Fibroblast of skin of right biceps (primary cell): ENCODE measurements at places on chromosomes 2 and 18.

DNA sequence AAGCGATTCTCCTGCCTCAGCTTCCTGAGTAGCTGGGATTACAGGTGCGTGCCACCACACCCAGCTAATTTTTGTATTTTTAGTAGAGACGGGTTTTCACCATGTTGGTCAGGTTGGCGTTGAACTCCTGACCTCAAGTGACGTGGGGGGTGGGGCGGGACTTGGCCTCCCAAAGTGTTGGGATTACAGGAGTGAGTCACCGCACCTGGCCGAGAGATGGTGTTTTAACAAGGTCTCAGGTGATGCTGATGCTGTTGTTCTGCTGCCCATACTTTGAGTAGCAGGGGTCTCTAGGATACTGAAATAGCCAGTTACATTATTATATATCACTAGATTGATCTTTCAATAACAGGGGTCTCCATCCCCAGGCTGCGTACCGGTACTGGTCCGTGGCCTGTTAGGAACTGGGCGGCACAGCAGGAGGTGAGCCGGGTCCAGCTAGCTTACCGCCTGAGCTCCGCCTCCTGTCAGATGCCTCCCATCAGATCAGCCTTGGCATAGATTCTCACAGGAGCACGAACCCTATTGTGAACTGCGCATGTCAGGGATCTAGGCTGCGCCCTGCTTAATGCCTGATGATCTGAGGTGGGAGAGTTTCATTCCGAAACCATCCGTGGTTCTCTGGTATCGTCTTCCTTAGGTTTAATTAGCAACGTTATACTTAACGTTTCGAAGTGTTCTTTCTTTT lies 48.3 kb upstream of the SLC38A11 start:
- no peak for DNase-seq

DNA sequence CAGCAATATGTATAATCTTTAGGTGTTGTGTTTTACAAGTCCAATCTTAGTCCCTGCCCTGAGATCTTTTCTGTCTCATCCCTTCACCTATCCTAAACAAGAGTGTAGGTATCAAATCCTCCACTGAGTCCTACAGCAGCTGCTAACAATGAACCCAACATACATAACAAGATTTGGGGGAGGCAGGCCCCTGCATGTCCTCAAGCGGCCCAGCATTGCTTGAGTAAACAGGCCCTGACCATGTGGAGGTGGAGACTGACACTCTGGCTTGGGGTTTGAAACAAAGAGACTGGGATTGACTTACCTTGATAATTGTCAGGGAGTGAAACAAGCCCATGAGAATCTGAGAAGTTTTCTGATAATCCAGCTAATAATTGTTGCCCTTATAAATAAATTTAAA lies 213.4 kb downstream of the STK39 start:
- no peak for DNase-seq

DNA sequence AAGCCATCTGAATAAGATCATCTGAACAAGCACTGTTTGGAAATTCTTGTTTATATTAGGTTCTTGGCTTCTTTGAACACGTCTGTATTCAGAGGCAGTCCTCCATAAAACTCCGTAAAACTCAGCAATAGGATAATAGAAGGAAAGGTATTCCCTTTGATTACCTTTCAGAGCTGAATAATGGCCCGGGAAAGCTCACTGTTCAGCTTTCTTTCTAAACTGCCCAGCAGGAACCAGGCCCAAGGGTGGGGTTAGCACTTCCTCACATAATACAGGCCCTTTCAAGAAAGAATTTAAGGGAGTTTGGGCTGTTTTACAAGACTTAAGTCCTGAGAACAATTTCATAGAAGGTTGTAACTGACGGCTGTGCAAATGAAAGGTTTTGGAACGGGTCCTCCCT lies 72.2 kb upstream of the PHLPP1 start:
- no peak for DNase-seq

DNA sequence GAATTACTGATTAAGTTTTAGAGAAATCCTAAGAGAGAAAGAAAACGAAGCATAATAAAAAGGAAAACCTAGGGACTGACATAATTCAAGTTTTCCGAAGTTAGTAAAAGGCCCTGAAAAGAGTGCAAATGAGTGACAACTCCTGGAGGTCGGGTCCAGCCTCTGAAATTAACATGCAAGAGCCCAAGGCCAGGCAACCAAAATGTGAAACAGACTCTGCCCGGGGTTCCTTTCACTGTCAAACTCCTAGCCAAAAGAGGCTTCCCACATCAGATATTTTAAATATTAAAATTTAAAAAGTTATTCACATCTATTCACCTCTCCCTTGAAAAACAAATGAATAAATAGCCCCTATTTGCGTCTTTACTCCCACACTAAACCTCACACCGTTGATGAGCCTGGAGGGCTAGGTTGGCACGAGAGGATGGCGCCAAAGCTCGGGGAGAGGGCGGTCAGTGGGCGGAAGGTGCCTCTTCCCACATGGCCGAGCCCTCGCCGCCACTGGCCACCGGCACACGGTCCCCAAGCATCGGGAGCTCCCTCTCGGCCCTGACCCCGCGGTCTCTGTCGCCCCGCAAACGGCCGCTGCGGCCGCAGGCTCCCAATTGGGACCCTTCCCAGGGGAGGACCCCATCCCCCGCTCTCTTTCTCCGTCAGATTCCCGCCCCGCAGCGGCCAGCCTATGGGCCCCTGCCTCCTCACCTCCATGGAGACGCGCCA lies 630 bp downstream of the PPM1G start:
- no peak for DNase-seq

DNA sequence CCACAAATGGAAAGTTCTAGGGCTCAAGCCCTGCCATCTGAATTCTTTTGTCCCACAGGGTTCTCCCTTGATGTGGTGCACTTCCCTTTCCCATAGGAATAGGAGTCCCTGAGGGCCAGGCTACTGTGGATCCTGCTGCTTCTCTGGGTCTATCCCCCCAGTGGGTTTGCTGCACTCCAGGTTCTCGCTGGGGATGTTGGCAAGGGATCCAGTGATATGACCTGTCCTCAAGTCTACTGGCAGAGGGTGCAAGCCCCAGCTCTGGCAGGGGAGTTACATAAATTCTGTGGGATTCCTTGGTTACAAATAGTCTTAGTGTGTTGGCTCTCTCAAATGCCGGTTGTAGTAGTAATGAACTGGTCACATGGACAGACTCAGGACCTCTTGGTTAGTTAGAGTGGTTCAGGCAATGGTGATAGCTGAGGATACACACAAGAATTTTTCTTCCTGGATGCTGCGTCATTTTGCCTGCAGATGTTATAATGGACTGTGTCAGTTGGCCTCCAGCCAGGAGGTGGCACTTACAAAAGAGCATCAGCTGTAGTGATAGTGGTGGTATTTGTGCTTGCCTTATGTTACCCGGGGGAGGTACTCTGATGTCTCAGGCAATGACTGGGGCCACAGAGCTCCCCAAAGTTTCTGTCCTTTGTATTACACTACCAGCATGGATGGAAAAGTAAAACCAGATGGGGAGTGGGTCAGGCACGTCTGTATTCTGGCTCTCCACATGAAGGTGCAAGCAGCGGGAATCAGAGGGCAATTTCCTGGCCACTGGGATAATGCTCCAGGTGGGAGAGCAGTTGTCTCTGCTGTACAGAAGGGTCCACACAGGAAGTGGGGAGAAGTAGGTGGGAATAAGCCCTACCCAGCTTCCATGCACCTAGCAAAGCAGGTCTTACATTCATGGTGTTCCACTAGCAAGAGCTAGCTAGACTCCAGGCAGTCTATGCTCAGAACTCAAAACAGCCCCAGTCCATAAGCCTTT lies 267.9 kb downstream of the SOX11 start:
- peak; percentile 38 for DNase-seq

DNA sequence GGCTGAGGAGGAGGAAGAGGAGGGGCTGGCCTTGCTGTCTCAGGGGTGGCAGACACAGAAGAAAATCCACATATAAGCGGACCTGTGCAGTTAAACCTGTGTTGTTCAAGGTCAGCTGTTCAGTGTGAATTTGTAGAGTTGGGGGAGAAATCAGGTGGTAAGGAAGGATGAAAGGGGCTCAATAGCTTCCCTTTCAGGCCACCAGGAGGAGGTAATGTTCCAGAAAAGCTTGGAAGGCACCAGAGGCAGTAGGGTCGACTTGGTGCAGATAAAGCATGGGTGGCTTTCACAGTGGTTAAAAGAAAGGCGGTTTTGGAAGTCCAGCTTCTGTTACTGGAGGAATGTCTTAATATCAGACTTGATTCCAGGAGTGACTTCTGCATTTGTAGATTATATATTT lies 167.4 kb downstream of the THSD7B start:
- DNase-seq: peak; percentile 1

DNA sequence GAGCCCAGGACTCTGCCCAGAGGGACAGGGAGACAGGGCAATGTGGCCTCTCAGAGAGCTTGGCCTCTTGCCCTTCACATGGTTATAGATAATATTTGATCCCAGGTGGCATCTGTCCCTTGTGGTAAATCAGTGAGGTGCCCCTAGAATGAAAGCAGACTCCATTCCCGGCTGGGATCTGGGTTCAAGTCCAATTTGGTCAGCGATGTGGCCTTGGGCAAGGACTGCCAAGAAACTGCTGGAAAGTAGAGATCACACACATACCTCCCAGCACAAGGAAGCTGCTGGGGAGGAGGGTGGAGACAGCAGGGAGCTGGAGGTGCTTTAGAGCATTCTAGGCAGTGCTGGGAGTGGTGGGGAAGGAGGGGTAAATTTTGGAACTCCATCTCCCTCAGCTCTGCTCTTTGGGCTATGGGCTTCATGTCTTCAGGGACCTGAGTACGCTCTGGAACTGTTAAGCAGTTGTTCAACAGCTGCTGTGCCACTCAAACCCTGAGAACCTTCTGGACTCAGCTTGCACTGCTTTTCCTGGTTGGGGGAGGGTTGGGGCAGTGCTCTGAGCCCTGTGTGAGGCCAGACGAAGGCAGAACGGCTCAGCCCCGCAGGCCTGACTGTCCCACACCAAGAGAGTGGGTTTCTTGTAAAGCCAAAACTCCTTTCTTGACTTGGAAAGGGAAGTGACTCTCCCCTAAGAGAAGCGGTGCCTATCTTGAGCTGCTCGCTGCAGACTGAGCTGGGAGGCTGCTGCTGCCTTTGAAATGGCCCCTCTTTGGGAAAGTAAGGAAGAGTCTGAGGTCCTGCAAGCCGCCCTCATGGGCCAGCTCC lies 23.0 kb downstream of the INPP5D start:
- DNase-seq: no peak

GRCh38 chr2:45301307-45302277 lies 292.3 kb upstream of the SIX2 start:
- DNase-seq: no peak

DNA sequence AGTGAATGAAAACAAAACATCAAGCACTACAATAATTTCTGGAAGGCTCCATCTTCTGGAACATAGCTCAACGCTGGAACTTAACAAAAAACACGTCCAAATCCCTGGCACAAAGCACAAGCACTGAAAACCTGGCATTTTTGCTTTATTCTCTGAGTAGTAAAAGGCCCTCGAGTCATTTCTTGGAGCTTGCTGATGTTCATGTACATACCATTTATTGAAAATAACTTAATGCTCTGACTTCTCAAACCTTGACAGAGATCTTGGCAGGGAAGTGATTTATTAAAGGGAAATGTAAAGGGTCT lies 76.5 kb upstream of the STK17B start:
- no peak for DNase-seq

DNA sequence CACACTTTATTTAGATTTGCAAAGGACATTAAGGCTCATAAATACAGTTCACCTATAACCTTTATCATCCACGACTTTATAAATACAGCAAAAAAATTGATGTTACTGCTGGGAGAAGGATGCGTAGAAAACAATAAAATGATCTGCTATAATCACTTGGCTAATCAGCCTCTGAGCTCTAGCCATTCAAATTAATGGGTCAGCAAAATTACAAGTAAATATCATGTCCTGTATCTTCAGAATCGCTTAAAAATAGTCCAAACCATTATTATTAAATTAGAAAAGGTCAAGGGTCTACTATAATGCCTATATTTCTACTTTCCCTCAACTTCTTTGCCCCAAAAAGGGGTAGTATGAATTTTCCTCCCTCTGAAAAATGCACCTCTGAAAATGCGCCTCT lies 40.3 kb downstream of the OLA1 start:
- no peak for DNase-seq

- no peak for DNase-seq
Measured at GRCh38 chr2:96601382-96602292, 36.5 kb downstream of the KANSL3 start.

GRCh38 chr18:42534313-42534712 lies 579.3 kb downstream of the PIK3C3 start:
- DNase-seq: no peak

DNA sequence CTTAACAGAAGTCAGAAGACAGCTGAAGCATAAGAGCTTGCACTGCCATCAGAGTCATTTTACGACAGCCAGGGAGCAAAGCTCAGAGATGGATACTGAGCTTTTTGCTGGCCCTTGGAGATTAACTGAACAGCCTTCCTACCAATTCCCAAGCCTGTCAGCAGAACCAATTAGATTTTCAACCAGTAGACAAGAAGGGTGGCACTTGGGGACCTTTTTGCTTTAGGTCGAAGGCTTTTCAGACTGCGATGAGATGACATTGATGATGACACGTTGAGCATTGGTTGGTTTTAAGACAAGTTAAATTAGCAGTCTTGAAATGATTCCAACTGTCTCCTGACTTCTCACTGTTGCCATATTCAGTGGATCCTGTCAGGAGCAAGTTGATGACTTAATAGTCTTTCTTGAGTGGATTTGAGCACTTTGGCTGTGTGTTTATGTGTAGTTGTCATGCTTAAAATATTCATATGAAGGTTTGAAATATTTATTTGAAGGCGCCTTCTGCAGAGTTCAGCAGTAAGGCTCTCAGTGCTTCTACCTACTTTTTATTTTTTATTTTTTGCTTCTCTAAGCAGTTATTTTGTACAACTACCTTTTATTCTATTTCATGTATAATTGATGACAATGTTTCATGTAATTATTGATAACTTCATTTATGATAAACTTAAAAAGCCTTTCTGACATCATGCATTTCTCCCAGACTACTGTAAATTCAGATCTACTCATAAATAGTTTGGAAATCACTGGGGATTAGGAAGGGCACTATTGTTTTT lies 256.7 kb downstream of the CAMKMT start:
- no peak for DNase-seq

GRCh38 chr2:61995065-61995464 lies 89.6 kb downstream of the COMMD1 start:
- DNase-seq: no peak

- DNase-seq: peak; percentile 15
Measured at GRCh38 chr18:46466234-46467160, 190.5 kb downstream of the LOXHD1 start.

DNA sequence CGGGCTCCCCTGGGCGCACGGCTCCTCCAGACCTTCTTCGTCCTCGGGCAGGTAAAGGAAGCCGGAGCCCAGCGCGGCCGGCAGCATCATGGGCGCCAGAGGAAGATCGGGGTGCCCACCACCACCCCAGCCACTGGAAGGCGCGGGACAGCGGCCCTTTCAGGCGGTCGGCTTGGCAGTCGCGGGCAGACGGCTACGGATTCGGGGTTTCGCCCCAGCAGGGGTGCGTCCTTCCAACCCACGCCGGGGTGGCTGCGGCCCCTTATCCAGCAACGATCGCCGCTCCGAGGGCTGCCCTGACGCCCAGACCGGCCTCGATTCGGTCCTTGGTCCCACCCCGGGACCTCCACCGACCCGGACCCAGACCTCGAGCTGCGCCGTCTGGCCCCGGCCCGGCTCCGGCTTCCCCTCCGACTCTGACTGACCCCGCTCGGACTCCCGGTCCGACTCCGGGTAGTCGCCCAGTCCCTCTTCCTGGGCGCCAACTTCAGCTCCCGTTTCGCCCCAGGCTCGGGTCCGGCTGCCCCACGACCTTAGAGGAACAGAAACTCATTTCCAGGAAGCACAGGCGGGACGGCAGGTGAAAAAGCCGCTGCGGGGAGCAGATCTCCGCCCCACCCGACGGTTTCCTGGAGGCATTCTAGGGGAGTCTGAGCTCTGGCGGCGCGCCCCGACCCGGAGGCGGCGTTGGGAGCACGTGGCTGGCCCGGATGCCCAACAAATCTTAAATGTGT lies 30.2 kb upstream of the SSB start:
- DNase-seq: no peak

GRCh38 chr2:176507786-176508185 lies 238.5 kb downstream of the MTX2 start:
- peak; percentile 73 for DNase-seq
